Stimulated activated CD4-positive, alpha-beta T cell treated with anti-CD3 and anti-CD28 coated beads, Interleukin-4, amount 100 ng/mL, for 1 hour (primary cell): ENCODE measurements at places on chromosomes 5 and 9.
A peak's percentile ranks its signal among the peaks of the same experiment; 100 is the strongest.

GRCh38 chr9:38041564-38042243 is 27.3 kb downstream of the SHB start:
- DNase-seq: no peak

GRCh38 chr5:60972231-60972630 is 27.2 kb downstream of the NDUFAF2 start:
- peak; percentile 23 for DNase-seq

DNA sequence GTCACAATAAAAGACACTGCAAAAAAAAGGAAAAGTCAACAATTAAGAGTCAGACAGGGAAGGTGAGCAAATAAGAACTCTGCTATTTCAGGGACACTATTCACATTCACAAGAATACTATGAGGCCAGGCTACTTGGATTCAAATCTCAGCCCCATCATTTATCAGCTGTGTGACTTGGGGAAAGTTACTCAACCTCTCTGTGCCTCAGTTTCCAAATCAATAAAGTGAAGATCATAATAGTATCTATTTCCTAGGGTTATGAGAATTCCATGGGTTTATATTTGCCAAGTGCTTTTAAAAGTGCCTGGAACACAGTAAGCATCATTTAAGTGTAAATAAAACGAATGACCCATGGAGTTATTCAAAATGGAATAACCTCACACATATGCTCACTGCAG is 56.4 kb downstream of the ALDH7A1 start:
- no peak for DNase-seq

GRCh38 chr5:178380086-178380485 is 147.5 kb upstream of the PHYKPL start:
- no peak for DNase-seq

- no peak for DNase-seq
Measured at GRCh38 chr9:136742591-136743391, at the start of gene LCN10. LCN10 (minus strand) TSS chr9:136742940; CDS start chr9:136742903, 37 bp downstream.

DNA sequence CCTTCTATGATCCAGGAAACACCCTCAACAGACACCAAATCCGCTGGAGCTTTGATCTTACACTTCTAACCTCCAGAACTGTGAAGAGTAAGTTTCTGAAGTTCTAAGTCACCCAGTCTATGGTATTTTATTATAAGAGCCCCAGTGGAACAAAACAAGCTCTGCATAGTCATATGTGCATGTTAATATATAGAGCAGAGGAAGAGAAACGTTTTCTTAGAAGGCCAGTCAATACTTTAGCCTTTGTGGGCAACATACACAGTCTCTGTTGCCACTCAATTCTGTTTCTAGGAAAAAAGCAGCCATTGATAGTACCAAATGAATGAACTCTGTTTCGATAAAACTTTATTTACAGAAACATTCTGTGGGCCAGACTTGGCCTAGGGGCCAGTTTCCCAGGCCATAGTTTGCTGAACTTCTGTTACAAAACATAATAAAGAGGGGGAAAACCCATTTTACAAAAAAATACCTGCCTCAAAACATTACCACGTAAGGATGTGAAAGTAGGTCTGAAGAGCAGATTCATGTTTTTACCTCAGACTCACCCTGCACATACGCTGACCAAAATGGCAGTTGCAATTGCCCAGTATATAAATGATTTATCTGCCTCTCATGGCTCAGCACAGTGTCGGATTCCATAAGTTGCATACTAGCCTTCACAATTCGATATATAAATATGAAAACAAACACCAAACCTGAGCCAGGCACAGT is 350.5 kb downstream of the SLIT3 start:
- no peak for DNase-seq

DNA sequence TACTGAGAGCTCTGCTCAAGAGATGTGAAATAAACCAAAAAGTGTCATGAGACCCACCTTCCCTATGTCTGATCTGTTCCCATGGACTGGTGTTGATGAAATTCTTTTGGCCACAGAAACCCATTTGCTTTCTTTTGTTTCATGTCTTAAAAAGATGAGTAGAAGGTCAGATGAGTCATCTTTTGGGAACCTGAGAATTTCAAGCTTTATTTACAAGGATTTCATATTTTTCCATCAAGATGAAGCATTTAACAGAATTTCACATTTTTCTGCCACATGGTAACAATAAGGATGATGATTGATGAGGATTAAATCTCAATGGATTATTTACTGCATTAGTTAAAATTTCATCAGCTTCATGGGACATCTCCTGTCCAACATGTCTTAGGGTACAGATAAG is 337.8 kb downstream of the DEPDC1B start:
- no peak for DNase-seq

DNA sequence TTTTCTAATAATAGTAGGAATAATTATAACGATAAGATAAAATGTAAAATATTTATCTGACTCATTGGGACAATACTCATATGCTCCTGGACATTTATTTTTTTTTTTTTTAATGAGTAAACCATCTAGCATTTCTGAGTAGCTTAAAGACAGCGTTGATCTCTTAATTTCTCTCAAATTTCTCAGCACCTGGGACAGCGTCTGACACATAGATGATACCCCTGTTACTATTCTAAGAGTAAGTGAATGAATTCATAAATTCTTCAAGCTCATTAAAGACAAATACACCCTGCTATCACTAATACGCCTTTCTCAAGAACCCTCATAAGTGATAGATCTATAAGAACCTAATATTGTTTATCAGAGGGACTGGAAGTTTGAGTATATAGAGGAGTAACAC is 12.0 kb upstream of the HTR4 start:
- no peak for DNase-seq

DNA sequence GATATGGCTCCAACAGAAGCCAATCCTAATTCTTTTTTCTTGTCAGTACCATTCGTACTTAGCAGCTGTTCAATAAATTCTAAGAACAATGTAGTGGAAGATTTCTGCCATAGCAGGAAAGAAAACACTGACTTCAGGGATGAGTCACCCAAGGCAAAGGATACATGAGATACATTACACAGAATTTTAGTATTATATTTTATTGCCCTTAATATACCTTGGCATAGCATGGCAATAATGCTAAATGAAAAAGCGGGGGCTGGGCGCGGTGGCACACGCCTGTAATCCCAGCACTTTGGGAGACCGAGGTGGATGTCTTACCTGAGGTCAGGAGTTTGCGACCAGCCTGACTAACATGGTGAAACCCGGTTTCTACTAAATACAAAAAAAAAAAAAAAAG is 619.1 kb upstream of the DAB2 start:
- no peak for DNase-seq

DNA sequence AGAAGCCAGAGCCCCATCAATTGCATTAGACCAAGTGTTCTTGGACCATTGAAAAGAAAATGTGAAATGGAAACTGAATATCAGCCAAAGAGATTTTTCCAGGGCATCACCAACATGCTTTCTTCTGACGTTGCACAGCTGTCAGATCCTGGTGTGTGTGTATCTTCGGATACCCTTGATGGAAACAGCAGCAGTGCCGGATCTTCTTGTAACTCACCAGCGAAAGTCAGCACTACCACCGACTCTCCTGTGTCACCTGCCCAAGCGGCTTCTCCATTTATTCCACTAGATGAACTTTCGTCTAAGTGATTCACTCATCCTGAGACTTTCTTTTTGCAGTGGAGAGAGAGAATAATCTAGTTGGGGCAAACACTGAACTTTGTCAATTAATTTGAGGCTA is 75.7 kb downstream of the PIP5K1B start:
- peak; percentile 3 for DNase-seq

DNA sequence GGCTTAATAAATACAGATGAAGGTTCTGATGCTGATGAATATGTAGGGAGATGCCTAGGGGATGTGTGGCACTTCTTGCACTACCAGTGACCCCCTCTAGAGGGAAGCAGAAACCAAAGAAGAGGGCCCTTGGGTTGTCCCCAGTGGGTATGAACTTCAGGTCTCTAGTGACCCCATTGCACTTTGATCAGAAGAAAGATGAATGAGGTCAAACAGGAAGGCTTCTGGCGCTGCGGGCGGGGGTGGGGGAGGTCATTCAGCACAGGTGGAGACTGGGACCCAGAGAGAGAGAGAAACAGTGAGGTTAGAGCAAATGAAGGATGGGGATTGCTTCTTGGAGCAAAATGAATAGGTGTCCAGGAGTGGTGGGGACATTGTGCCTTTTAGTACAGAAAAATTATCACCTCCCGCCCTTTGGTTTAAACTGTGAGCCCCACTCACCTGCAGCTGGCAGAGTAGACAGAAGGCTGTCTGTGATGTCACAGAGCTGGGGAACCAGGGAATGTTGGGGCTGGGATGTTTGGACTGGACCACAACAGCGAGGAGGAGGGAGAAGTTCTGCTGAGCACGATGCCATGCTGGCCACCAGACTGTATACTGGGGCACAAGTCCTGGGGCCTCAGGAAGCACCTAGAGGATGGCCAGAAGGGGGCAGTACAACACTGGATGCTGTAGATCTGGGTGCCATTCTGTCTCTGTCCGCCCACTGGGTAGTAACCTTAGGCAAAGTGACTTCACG is at the start of gene TEX48:
TSS of gene TEX48 (minus strand) at position 599 of the 739 bp plus-strand sequence. CDS start 10,469 bp downstream, outside the sequence.
- DNase-seq: peak; percentile 70

- no peak for DNase-seq
Measured at GRCh38 chr5:77155179-77155785, 55.2 kb upstream of the PDE8B start.

DNA sequence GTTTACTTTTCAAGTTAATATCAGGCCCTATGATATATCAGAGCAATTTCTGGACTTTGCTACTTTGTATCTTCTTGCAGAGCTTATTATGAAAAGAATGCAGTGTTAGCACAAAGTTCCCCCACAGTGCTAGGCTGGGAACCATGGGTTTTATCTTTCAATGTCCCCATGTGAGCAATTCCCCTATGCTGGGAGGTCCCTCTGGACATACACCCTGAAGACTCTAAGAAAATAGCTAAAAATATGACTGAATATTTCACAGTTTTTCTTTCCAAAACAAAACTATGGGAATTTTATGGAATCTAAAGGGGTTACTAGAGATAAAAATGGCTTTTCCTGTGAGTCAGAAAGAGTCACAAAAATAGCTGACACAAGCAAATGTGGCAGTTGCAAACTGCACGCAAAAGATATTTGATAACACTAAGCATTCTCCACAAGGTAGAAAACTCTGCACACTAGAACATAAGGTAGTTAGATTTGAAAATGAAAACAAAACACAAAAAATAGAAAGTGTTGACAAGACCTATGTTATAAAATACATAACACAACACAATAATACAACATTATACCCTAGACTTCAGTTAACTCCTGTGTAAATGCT is 487.5 kb upstream of the GRIN3A start:
- DNase-seq: no peak

- DNase-seq: no peak
Measured at GRCh38 chr5:126969548-126969947, 60.8 kb downstream of the MARCHF3 start.

GRCh38 chr9:114910541-114910940 is 19.9 kb downstream of the TNFSF8 start:
- no peak for DNase-seq

DNA sequence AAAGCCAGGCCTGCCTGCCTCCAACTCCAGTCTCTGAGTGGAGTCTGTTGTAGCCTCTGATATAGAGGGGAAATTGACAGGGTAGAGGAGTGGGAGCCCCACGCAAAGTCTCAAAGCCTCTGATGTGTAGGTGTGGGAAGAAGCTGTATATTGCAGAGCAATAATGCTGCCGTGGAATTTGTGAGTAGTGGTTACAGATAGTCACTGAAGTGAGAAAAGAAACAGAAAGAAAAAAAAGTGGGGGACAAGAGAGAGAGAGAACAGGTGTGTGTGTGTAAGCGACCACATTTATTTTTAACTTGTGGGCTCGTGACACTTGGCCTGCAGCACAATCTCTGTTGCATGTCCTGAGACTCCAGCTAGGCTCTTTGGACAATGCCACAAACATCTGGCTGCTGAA is 227.8 kb downstream of the NSG2 start:
- DNase-seq: no peak

DNA sequence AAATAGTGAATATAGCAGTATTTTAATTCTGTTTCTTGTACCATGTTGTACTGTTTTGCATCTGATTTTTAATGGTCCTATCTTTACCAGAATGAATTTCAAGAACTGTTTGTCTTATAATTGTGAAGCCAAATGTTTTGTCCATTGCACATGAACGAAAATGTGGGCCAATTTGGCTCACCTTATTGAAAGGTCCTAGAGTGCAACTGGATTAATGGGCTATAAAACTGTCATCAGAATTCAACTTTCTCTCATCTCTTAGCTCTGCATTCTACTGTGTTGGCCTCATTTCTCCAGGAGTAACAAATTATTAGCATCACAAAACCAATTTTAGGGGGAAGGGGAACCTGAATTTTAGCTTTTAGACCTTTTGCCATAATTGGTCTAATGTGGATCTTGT is 179.4 kb upstream of the NUDT12 start:
- no peak for DNase-seq

GRCh38 chr9:99437145-99437544 is 215.1 kb downstream of the SEC61B start:
- DNase-seq: no peak

DNA sequence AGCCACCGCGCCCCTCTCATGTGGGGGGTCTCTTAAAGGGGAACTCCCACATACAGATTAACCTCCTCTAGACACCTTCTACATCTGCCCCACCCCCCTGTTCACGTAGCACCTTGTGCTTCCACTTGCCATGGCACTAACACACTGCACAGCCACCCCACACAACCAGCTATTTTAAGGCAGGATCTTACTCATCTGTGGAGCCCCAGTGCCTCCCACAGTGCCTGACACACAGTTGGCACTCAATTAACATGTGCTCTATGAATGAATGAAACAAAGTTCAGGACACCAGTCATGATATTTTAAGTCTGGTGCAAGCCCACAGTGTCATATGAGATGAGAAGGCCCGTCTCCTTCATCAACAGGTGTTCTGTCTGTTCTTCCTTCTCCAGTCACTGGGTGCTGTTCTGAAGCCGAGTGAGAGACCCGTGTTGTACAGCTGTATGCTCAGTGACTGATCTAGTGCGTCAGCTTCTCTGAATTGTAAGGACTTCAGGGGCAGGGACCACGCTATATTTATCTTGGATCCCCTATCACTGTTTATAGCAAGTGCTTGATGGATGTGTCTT is 149.1 kb downstream of the TLE1 start:
- no peak for DNase-seq

GRCh38 chr5:163498886-163499285 is 6.5 kb upstream of the MAT2B start:
- no peak for DNase-seq

- no peak for DNase-seq
Measured at GRCh38 chr5:143213851-143214363, 189.6 kb downstream of the NR3C1 start.

GRCh38 chr9:21967702-21968101 is 26.5 kb downstream of the CDKN2A start:
- DNase-seq: no peak

- DNase-seq: no peak
Measured at GRCh38 chr9:84703793-84704192, 34.3 kb downstream of the NTRK2 start.

DNA sequence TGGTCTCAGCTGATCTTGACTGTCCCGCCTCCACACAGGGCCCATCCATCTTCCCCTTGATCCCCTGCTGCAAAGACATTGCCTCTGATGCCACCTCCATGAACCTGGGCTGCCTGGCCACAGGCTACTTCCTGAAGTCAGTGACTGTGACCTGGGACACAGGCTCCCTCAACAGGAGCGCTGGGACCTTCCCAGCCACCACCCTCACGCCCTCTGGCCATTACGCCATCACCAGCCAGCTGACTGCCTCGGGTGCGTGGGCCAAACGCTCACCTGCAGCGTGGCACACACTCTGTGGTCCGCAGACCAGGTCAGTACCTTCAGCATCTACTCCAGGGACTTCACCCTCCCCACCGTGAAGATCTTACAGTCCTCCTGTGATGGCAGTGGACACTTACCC is 71.9 kb downstream of the INSL6 start:
- DNase-seq: no peak

GRCh38 chr5:160548949-160549645 is 127.4 kb downstream of the PTTG1 start:
- no peak for DNase-seq
